ENCODE measurements at places on chromosomes 3 and 15. TPM values are rescaled to one million over a fixed set of nuclear protein-coding genes. Genes with fewer than 3 reads are reported as not detected.
A peak's percentile ranks its signal among the peaks of the same experiment; 100 is the strongest.

DNA sequence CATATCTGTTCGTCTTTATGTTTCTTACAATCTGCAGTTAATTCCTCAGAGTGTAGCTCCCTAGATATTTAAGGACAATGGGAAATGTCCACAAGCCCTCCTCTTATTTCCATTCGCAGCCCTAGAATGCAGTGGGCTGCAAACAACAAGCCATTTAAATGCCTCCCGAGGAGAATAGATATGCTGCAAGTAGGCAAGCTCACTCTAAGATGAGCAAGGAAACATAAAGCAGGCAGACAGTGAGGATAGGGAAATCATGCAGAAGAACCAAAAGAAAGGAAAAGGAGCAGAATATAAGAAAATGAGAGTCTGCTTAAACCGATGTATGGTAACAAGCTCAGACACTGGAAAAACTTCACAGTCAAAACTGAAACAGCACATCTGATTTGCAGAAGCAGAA, 561.9 kb downstream of the GBE1 start:
- H3K4me1 ChIP-seq: no peaks in the 10 kb centered on the region
- no peak overlapping the region for H3K27ac ChIP-seq
- H3K4me3 ChIP-seq: no peak overlapping the region
- no peak for DNase-seq

DNA sequence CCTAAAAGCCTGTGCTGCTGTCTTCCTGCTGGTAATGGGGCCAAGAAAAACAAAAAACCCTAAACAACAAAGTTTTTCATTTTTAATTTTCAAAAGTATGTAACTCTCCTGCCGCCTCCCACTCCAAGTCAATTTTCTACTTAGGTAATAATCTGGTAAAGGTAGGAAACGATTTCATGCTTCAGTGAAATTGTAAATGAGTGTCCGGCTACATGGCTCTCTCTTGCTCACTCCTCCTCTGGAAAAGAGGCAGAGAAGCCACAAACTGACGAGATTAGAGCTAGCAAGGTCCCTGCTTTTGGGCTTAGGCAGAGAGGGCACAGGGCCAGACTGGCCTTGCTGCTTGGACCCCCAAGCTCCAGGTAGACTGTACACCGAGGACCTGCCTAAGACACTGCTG, 23.5 kb downstream of the KLHL25 start:
- H3K27ac ChIP-seq: no peak overlapping the region
- H3K27me3 ChIP-seq: no peaks in the 10 kb centered on the region
- no peak overlapping the region for H3K4me3 ChIP-seq
- DNase-seq: no peak

DNA sequence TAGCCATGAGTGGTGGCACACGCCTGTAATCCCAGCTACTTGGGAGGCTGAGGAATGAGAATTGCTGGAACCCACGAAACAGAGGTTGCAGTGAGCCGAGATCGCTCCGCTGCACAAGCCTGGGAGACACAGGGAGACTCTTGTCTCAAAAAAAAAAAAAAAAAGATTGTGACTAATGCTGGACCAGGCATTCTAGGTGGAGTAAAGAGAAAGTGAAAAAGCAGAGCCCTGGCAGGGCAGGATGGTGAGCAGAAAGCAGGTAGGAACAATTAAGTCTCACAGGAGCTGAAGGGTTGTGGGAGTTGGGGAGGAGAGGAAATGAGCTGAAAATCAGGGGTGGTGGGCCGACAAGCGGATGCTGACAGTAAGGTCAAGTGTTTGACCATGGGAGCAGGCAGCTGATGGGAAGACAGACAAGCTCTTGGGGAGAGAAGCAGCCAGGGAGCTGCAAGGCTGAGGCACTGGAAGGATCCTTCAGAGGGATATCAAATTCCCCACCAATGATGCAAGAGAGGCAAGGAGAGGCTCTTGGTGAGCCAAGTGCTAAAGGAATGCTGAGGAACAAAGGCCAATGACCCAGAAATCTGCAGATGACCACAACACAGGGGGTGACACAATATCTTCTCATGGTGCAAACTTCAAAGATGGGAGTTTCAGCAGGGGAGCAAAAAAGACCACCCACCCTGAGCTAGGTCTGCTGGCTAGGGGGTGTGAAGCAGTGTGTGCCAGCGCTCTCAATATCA, 251.1 kb downstream of the ULK4 start:
- no peak overlapping the region for H3K27ac ChIP-seq
- no peaks in the 10 kb centered on the region for H3K27me3 ChIP-seq
- no peak for DNase-seq
- no peak overlapping the region for H3K4me3 ChIP-seq
- H3K36me3 ChIP-seq: peaks cover 3% of the 10 kb centered on the region
- H3K4me1 ChIP-seq: peaks cover 3% of the 10 kb centered on the region

- H3K36me3 ChIP-seq: no peaks in the 10 kb centered on the region
- H3K4me3 ChIP-seq: no peak overlapping the region
Observed at GRCh38 chr3:70085613-70086012, 86.1 kb downstream of the SAMMSON start.

DNA sequence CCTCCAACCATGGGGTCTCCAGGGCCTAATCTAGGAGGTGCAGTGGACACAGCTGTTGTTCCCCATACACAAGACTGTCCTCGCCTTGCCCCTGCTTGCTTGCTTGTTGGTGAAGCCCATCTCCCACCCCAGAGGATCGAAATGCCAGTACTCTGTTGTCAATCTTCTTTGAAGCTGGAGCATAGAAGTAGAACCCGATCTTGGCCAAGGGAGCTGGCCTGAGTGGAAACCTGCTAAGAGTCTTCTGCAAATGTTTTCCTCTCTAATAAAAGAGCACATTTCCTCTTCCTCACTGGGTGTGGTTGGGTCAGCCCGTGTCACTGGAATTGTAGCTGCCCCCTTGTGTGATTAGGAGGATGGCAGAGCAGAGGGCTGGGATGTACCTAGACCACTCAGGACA, 85.4 kb downstream of the HES1 start:
- peaks cover 40% of the 10 kb centered on the region for H3K27me3 ChIP-seq
- H3K36me3 ChIP-seq: no peaks in the 10 kb centered on the region
- peak overlapping the region; percentile 59 for H3K27ac ChIP-seq
- H3K4me3 ChIP-seq: no peak overlapping the region
- no peak for DNase-seq
- peaks cover 12% of the 10 kb centered on the region for H3K4me1 ChIP-seq

GRCh38 chr3:188824566-188824965, 347.2 kb upstream of the TPRG1 start:
- no peak for DNase-seq
- no peaks in the 10 kb centered on the region for H3K4me1 ChIP-seq
- H3K27me3 ChIP-seq: no peaks in the 10 kb centered on the region
- H3K36me3 ChIP-seq: no peaks in the 10 kb centered on the region
- no peak overlapping the region for H3K27ac ChIP-seq

DNA sequence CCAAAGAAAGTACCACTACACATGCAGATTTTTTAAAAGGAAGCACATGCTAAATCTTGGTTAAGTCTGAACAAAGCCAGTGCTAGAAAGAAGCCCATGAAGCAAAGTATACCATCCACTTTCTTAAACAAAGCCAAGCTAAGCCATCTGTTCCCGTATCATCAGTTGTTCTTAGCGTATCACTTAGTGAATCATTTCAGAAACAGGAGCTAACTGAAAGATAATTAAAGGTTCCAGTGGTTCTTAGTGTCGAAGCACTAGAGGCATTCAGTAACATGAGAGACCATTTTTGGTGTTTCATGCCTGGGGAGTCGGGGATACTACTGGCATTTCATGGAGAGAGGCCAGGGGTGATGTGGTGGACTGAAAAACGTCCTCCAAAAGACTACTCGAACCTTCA, 12.8 kb downstream of the UBXN7 start:
- DNase-seq: no peak
- peaks cover 13% of the 10 kb centered on the region for H3K36me3 ChIP-seq
- no peak overlapping the region for H3K4me3 ChIP-seq
- no peaks in the 10 kb centered on the region for H3K27me3 ChIP-seq

DNA sequence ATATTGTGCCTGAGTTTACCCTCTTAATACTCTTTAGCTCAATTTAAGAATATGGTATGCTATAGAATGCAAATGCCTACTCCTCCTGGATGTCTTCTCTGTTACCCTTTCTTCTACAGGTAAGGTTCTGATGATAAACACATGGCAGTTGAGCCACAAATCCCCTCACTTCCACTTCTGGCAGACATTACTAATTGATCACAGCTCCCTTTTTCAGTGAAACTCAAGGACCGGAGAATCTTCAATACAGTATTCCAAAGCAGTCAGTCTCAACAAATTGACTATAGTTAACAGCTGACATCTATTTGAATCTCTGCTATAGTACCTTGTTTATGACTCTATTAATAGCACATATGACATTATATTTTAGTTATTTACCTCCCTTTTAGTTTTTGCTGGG, 232.1 kb upstream of the ADAMTS9 start:
- no peaks in the 10 kb centered on the region for H3K27me3 ChIP-seq
- H3K4me3 ChIP-seq: no peak overlapping the region
- no peak for DNase-seq
- H3K27ac ChIP-seq: no peak overlapping the region
- no peaks in the 10 kb centered on the region for H3K36me3 ChIP-seq

GRCh38 chr3:128409624-128410581, 56.8 kb downstream of the DNAJB8 start:
- no peak overlapping the region for H3K27ac ChIP-seq
- DNase-seq: no peak
- no peaks in the 10 kb centered on the region for H3K36me3 ChIP-seq
- H3K27me3 ChIP-seq: no peaks in the 10 kb centered on the region
- no peak overlapping the region for H3K4me3 ChIP-seq

- no peak overlapping the region for H3K27ac ChIP-seq
- H3K36me3 ChIP-seq: no peaks in the 10 kb centered on the region
Observed at GRCh38 chr3:185807445-185808068, 17.3 kb downstream of the IGF2BP2 start.

- no peak overlapping the region for H3K27ac ChIP-seq
- DNase-seq: no peak
- no peaks in the 10 kb centered on the region for H3K4me1 ChIP-seq
- H3K4me3 ChIP-seq: no peak overlapping the region
- no peaks in the 10 kb centered on the region for H3K36me3 ChIP-seq
- H3K27me3 ChIP-seq: no peaks in the 10 kb centered on the region
Observed at GRCh38 chr3:29065211-29065785, 215.6 kb upstream of the RBMS3 start.

GRCh38 chr3:33490641-33491241, 50.5 kb upstream of the UBP1 start:
- DNase-seq: no peak
- H3K27ac ChIP-seq: no peak overlapping the region
- no peaks in the 10 kb centered on the region for H3K4me1 ChIP-seq

The PRR20G gene
- not detected for total RNA-seq

The SYNPR gene
- not detected for total RNA-seq

The NR1I2 gene
- total RNA-seq: 0.10 TPM

The CCDC32 gene
- total RNA-seq: 22.7 TPM

The NOX5 gene
- total RNA-seq: not detected

The DPPA2 gene
- total RNA-seq: not detected

The P4HTM gene
- total RNA-seq: 45.3 TPM

The CCDC71 gene
- total RNA-seq: 21.7 TPM

The STAC gene
- total RNA-seq: 0.15 TPM

The APBA2 gene
- 21.2 TPM for total RNA-seq

All from activated CD4-positive, alpha-beta T cell treated with anti-CD3 and anti-CD28 coated beads, Interleukin-2, amount 10 ng/mL, durations not matched to agents 7 days and 5 days (primary cell).